ENCODE measurements at places on chromosomes 12 and 14. TPM values are rescaled to one million over a fixed set of nuclear protein-coding genes. Genes with fewer than 3 reads are reported as not detected.

The COCH gene
- total RNA-seq: 5.8 TPM

The RFLNA gene
- total RNA-seq: not detected

The C14orf180 gene
- not detected for total RNA-seq

DNA sequence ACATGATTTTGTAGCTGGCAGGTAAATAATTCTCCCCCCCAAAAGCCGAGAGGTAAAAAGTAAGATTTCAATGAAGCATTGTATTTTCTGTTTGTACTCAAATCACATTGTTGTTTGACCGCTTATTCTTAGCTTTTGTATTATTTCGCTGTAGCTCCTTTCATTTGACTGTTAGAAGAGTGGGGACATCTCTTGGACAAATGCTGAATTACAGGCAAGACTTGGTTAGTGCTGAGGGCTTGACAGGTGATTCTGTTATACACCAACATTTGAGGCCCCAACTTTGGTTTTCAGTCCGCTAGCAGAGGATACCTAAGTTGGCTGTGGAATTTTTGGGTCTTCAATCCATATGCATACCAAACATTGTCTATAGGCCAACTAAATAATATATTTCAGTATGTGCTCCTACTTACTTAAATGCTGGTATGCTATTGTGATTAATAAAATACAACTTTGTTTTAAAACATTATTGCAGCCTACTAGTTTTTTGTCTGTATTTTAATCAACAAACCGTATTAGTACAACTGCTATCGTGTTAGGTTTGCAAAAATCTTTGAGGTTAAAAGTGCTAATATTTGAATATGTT is 102.2 kb downstream of the ERC1 start:
- peak; percentile 51 for DNase-seq

DNA sequence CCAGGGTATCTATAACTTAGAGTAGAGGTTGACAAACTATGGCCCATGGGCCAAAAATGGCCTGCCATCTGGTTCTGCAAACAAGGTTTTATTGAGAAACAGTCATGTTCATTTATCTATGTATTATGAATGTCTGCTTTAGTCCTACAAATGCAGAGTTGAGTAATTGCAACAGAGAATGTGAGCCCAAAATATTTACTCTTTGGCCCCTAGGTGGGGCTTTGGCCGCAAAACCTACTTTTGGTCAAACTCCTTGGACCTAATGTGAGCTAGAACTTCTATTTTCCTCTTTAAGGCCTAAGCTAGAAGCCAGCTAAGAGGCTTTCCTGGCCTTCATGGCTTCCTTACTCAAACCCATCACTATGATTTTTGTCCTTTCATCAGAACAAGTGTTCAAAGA is 379.1 kb downstream of the NELL2 start:
- DNase-seq: no peak

DNA sequence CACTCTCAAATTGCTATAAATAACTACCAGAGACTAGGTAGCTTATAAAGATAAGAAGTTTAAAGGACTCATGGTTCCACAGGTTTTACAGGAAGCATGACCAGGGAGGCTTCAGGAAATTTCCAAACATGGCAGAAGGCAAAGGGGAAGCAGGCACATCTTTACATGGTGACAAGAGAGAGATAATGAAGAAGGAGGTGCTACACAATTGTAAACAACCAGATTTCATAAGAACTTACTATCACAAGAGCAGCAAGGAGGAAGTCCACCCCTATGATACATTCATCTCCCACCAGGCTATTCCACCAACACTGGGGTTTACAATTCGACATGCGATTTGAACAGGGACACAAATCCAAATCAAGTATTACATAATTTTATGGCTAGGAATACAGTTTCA is 257.7 kb downstream of the BTG1 start:
- no peak for DNase-seq

DNA sequence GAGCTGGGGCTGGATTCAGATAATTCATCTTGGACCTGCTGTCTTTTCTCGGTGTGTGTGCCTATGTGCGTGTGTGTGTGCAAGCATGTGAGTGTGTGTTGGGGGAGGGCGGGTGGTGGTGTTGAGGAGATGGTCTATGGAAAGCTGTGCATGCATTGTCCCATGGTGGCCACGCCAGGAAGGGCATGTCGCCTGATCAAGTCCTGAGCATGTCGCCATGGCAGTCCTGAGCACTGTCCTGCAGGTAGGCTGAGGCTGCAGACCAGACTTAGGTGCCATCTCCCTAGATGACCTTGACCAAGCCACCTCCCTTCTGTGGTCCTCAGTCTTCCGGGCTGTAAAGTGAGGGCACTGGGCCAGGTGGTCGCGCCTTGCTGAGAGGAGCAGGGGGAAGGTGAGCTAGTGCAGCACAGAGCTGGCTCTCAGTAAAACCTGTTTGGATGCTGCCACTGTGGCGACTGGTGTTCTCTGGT is 81.4 kb downstream of the PAPOLA start:
- no peak for DNase-seq

Data from activated CD8-positive, alpha-beta T cell treated with anti-CD3 and anti-CD28 coated beads for 36 hours (primary cell).